Right lobe of liver (tissue), 6 donors: ENCODE measurements at places on chromosomes 5 and 9.

GRCh38 chr9:76313771-76314170 lies 80.5 kb downstream of the RFK start:
- H3K4me3 ChIP-seq: no peak overlapping the region
- no peaks in the 10 kb centered on the region for H3K27me3 ChIP-seq
- H3K4me1 ChIP-seq: no peaks in the 10 kb centered on the region
- DNase-seq: no peak
- no peaks in the 10 kb centered on the region for H3K36me3 ChIP-seq
- no peak overlapping the region for H3K27ac ChIP-seq

- no peak for DNase-seq
- H3K27me3 ChIP-seq: no peaks in the 10 kb centered on the region
- no peaks in the 10 kb centered on the region for H3K4me1 ChIP-seq
- H3K36me3 ChIP-seq: no peaks in the 10 kb centered on the region
- H3K4me3 ChIP-seq: no peak overlapping the region
Observed at GRCh38 chr9:29806937-29807618, 2233.8 kb upstream of the C9orf72 start.

DNA sequence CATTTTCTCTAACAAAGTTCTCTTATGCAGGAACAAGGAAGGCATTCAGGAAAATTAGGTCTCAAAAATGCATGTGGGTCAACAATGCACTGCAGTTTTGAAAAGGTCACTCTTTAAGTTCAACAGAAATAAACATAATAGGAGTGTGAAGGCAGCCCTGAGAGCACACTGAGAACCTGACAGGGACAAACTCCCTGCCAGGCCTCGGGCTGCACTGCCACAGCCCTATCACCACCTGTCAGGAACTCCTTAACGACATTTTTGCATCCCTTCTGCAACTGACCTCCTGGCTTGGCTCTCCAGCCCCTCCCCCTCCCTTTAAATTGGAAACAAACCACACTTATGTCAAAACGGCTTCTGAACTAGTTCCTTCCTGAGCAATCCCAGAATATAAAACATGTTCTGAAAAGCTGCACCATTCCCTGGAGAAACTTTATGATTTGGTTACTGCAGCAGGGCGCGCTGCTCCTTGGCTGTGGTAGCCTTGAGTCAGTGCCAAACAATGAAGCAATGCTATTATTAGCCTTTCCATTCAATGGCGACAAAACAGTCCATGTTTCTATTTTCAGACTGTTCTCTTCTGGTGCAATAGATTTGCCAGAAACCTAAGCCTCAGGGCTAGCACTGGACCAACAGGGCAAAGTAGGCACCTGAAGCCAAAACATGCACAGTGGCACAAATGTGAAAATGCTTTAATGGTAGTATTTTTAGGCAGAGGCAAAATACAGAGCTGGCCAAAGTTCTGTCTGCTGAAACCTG lies 160.1 kb upstream of the ZNF608 start:
- no peaks in the 10 kb centered on the region for H3K36me3 ChIP-seq
- peak; percentile 29 for DNase-seq

- DNase-seq: no peak
- no peak overlapping the region for H3K27ac ChIP-seq
- H3K27me3 ChIP-seq: no peaks in the 10 kb centered on the region
- no peaks in the 10 kb centered on the region for H3K4me1 ChIP-seq
Observed at GRCh38 chr9:137194909-137195308, 5.6 kb downstream of the TPRN start.

GRCh38 chr5:81317536-81317935 lies 16.1 kb downstream of the ZCCHC9 start:
- H3K36me3 ChIP-seq: no peaks in the 10 kb centered on the region
- no peak overlapping the region for H3K27ac ChIP-seq
- DNase-seq: no peak
- H3K4me1 ChIP-seq: no peaks in the 10 kb centered on the region
- H3K4me3 ChIP-seq: no peak overlapping the region

- no peak for DNase-seq
- no peaks in the 10 kb centered on the region for H3K27me3 ChIP-seq
- H3K36me3 ChIP-seq: no peaks in the 10 kb centered on the region
- H3K4me3 ChIP-seq: no peak overlapping the region
Observed at GRCh38 chr9:130181678-130182380, 9.6 kb downstream of the NCS1 start.

GRCh38 chr9:134413112-134413715 lies 87.0 kb downstream of the RXRA start:
- DNase-seq: no peak
- no peak overlapping the region for H3K27ac ChIP-seq
- no peak overlapping the region for H3K4me3 ChIP-seq
- peaks cover 11% of the 10 kb centered on the region for H3K36me3 ChIP-seq
- no peaks in the 10 kb centered on the region for H3K27me3 ChIP-seq

- no peaks in the 10 kb centered on the region for H3K4me1 ChIP-seq
- no peaks in the 10 kb centered on the region for H3K36me3 ChIP-seq
- no peak for DNase-seq
- no peak overlapping the region for H3K4me3 ChIP-seq
Observed at GRCh38 chr5:122099060-122099790, 21.2 kb upstream of the LOX start.

GRCh38 chr5:105288946-105289345 lies 1726.4 kb upstream of the NUDT12 start:
- H3K27ac ChIP-seq: no peak overlapping the region
- DNase-seq: no peak
- no peaks in the 10 kb centered on the region for H3K4me1 ChIP-seq
- no peak overlapping the region for H3K4me3 ChIP-seq
- no peaks in the 10 kb centered on the region for H3K27me3 ChIP-seq

DNA sequence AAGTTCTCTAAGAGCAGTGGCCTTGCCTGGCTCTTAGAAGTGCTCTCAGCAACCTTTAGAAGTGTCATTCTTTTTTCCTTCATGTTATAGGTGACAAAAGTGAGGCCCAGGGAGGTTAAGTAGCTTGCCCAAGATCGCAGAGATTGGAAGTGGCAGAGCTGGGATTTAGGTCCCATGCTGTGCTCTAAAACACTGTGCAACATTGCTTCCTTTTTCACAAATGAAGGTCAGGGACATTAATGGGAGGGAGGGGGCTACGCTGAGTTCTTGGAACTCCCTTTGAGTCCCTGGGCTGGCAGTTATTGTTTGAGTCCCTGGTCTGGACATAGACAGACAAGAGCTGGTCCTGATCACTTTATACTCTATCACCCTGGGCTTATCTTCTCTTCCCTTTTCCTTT lies 45.3 kb downstream of the PAM start:
- H3K4me3 ChIP-seq: no peak overlapping the region
- no peak overlapping the region for H3K27ac ChIP-seq
- H3K27me3 ChIP-seq: no peaks in the 10 kb centered on the region
- H3K36me3 ChIP-seq: no peaks in the 10 kb centered on the region
- peaks cover 7% of the 10 kb centered on the region for H3K4me1 ChIP-seq

- no peak for DNase-seq
- no peaks in the 10 kb centered on the region for H3K4me1 ChIP-seq
- no peak overlapping the region for H3K27ac ChIP-seq
- H3K27me3 ChIP-seq: no peaks in the 10 kb centered on the region
- H3K4me3 ChIP-seq: no peak overlapping the region
Observed at GRCh38 chr5:104556957-104557356, 994.4 kb upstream of the NUDT12 start.

- no peak overlapping the region for H3K4me3 ChIP-seq
- no peak overlapping the region for H3K27ac ChIP-seq
- no peaks in the 10 kb centered on the region for H3K27me3 ChIP-seq
Observed at GRCh38 chr9:10045598-10045997, 567.2 kb downstream of the PTPRD start.

GRCh38 chr5:133969654-133970324 lies 1.4 kb upstream of the C5orf15 start:
- no peaks in the 10 kb centered on the region for H3K4me1 ChIP-seq
- H3K27me3 ChIP-seq: no peaks in the 10 kb centered on the region
- peaks cover 5% of the 10 kb centered on the region for H3K36me3 ChIP-seq

GRCh38 chr9:113588242-113588810 lies 124.8 kb downstream of the RGS3 start:
- H3K4me3 ChIP-seq: no peak overlapping the region
- no peaks in the 10 kb centered on the region for H3K4me1 ChIP-seq
- H3K36me3 ChIP-seq: peaks cover 8% of the 10 kb centered on the region
